ENCODE measurements at places on chromosomes 12 and 14. TPM values are rescaled to one million over a fixed set of nuclear protein-coding genes. Genes with fewer than 3 reads are reported as not detected.
A peak's percentile ranks its signal among the peaks of the same experiment; 100 is the strongest.

GRCh38 chr14:99246536-99247097 is 25.4 kb downstream of the BCL11B start:
- DNase-seq: peak; percentile 76

DNA sequence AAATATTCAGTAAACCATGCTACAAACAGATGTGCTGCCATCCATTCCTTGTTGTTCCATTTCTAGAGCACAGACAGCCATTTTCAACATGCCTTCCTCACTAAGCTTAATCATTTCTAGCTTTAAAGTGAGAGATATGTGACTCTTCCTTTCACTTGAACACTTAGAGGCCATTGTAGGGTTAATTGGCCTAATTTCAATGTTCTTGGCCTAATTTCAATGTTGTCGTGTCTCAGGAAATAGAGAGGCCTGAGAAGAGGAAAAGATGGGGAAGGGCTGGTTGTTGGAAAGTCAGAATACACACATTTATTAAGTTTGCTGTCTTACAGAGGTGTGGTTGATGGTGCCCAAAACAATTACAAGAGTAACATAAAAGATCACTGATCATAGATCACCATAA is 435.1 kb downstream of the ZFP36L1 start:
- no peak for DNase-seq

AKAP3 gene
- total RNA-seq: 3.3 TPM

LYZ gene
- 5.0 TPM for total RNA-seq

All from T-cell (primary cell).